Stimulated activated CD4-positive, alpha-beta T cell treated with anti-CD3 and anti-CD28 coated beads, Interleukin-15, amount 100 ng/mL, for 1 hour (primary cell): ENCODE measurements at places on chromosomes 5 and 9.

DNA sequence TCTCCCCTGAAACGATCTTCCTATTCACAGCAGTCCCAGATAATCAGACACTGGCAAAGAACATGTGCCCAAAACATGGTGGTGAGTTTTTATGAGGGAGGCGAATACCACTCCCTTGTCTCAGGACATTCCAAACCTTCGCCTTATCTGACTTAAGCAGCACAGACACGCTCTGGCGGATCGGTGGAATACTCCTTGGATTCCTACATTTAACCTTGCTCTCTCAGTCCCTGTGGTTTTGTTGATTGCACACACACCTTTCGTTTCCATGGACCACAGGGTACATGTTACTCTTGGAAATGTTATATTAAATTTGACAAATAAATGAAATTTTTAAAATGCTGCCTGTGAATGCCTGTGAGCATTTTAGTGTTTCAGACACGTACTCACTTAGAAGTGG, 87.8 kb upstream of the CPEB4 start:
- no peak for DNase-seq

DNA sequence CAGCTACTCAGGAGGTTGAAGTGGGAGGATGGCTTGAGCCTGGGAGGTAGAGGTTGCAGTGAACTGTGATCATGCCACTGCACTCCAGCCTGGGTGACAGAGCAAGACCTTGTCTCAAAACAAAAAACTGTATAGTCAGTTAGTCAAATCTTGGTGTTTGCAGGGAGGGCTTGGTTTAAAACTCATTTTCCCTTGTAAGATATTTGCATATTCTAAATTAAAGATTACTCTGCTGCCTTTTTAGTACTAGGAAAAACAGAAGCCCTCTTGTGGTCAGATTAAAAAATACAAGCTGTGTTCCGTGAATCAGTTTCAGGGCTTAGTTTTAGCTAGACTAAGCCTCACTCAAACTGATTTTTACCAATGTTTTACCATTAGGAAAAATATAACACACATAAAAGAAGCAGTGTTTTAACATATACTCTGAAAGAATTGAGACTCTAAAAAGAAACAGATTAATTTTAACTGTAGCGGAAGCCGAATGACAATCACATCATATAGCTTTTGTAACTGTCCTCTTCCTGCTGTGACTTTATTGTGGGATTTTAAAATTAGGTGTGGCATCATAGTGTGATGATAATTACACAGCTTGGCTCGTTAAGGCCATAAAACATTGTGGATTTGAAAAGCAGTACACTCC, 84.9 kb upstream of the BASP1 start:
- no peak for DNase-seq

DNA sequence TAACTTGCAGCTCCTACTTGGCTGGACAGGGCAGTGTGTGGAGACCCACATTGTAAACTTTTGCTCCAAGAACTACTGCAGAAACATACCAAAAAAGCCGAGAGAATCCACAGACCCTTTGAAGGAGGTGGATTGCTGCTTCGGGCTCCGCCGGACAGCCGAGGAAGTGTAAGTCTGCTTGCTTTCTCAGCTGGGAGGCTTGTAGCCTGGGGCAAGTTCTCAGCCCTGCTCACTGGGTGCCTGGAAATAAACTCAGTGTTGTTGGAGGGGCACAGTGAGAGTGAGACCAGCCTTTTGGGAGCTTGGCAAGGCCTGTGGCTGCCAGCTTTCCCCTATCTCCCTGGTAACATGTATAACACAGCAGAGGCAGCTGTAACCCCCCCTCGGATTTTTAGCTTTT, 215.6 kb downstream of the SYK start:
- no peak for DNase-seq

DNA sequence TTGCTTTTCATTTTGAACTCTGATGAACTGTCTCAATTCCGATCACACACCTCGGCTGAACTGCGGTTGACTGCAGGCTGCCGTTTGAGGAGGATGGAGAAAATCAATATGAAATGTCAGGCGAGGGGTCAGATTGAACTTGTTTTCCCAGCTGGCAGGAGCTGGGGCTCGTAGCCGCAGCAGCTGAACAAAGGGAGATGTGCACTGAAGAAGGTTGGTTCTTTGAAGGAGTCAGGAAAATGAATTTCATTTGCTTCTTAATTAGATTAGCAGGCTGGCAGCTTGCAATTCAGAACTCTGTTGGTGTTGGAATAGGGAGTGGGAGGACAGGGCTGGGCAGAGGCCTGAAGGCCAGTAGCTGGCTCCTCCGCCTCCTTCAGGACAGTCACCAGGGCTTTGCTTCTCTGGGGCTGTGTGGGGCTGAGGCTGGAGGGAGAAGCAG, 117.4 kb upstream of the GPR151 start:
- DNase-seq = no peak

GRCh38 chr5:57804007-57804444, 321.4 kb upstream of the ACTBL2 start:
- no peak for DNase-seq

DNA sequence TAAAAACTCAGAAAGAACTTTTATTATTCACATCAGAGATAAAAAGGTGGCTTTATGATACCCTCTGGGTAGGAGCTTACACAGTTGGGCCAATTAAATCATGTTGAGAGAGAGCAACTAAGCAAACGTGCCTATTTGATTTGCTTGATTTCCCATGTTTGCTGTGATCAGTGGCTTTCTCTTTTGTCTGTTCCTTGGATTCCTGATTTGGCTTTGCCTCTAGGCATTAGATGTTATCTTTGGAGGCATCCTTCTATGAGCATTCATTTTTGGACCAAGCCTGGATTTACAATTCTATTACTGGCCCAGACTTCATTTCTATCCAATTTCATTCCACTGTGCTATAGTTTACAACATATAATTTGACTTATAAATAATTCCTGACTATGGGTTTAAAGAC, 35.9 kb downstream of the VCAN start:
- DNase-seq = no peak

- no peak for DNase-seq
These were observed 23.8 kb upstream of the AP3B1 start for GRCh38 chr5:78318337-78318736.

DNA sequence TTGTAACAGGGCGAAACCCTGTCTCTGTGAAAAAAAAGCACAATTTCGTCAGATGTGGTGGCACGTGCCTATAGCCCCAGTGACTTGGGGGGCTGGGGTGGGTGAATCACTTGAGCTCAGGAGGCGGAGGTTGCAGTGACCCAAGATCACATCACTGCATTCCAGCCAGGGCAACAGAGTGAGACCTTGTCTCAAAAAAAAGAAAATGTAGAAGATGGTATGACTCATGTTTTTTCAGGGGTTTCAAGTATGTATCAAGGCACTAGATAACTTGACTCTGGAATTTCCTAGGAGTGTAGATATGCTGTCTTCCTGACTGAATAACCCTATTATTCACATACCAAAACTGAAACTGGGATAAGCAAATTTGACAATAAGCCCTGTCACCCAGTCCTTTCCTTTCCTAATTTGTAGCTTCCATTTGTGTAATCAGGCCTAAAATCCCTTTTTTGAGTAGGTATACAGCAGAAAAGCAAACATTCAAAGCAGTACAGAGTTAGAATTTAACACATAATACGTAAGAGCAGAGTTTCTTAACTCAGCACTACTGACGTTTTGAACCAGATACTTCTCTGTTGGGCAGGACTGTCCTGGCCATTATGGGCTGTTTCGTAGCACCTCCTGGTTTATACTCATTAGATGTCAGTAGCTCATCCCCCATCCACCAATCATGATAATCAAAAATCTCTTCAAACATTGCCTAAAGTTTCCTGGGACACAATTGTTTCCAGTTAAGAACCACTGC, 17.3 kb upstream of the ANKRD18B start:
- no peak for DNase-seq

DNA sequence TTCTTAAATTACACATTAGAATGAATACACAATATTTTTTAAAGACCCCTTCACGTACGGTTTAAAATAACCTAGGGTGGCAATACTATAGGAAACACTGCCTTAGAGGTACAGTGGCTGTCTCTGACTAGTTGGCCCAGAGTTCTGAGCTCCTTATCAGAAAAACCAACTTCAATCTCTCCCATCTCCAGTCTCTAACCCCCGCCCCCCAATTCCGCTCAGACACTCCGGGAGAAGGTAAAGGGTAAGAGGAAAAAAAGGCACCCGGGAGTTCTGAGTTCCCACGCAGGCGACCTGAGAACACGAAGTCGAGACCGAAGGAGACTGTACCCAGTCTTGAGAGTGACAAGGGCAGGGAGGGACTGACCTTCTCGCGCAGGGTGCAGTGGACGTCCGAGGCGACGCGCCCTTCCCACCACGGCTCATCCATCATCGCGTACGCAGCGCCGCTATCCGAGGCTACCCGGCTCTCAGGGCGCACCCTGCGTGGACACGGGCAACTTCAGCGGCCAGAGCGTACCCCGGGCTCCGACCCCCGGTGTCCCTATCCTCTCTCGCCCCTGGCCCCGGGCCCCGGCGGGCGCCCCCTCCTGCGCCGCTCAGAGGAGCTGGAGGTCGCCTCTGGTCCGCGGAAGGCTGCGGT, 752 bp downstream of the CCNJL start:
- DNase-seq = no peak

DNA sequence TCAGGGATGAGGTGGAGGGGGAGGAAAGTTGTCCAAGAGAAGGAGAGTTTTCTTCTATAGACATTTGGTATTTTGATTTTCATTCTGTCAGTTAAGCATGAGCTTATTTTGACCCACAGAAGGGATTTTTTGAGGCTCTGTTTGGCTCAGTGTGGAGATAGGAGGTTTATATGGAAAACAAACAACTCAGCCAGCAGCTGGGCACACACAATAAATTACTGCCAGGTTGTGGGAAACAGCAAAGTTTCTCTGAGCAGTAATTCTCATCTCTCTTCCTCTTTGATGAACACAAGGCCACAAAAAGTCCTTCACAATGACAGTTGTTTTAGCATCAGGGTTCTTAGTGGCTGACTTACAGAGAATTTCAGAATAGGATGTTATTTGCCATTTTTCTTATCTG, 486.1 kb downstream of the KDM4C start:
- no peak for DNase-seq

- no peak for DNase-seq
These were observed 105.1 kb downstream of the EHMT1 start for GRCh38 chr9:137723783-137724445.

DNA sequence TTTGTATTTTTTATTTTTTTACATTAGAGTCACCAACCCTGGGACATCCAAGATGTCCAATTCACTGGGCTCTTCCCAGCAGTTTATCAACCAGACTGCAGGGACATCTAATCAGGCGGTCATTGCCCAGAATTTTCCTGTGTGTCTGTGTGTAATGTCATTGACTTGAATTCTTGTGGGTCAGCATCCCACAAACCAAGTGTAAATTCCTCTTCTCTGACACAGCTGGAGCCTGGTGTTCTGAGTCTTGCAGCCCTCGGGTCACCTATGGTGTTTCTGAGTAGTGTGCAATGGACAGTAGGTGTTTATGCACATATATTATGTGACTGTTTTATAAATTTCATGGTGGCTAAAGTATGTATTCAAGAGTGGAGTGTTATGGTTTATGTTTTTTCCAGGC, 815.7 kb downstream of the SEMA5A start:
- DNase-seq = no peak

GRCh38 chr5:35753500-35753899, 103.2 kb upstream of the IL7R start:
- no peak for DNase-seq

DNA sequence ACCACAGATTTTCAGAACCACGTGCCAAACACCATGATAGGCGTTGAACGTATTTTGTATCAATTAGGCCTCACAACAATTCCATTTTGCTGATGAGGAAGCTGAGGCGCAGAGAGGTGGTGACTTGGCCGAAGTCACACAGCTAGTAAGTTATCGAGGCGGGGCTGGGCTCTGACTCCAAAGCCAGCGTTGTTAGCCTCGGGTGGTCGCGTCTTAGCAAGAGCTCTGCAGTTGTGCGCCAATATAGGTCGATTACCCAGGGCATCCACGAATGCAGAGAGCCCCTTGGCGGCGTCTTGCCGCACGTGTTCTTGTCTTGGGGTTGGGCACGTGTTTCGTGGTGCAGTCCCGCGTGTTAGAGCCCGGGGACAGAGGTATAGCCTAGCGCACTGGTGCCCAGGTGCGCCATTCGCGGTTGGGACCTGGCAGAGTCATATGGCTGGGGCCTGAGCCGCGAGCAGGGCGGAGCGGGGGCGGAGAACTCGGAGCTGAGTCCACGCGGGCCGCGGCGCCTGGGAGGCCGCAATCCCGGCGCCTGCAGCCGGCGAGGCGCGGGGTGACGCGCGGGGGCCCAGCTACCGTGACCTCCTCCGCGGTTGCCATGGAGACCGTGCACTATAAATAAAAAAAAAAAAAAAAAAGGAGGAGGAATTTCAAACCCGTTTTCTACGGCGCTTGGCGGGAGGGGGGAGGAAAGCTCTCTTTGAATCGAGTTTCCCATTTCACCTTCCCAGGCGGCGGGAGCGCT, 62.3 kb downstream of the CXXC5 start:
- no peak for DNase-seq

GRCh38 chr9:117459913-117460312, 45.1 kb upstream of the ASTN2 start:
- DNase-seq = no peak

DNA sequence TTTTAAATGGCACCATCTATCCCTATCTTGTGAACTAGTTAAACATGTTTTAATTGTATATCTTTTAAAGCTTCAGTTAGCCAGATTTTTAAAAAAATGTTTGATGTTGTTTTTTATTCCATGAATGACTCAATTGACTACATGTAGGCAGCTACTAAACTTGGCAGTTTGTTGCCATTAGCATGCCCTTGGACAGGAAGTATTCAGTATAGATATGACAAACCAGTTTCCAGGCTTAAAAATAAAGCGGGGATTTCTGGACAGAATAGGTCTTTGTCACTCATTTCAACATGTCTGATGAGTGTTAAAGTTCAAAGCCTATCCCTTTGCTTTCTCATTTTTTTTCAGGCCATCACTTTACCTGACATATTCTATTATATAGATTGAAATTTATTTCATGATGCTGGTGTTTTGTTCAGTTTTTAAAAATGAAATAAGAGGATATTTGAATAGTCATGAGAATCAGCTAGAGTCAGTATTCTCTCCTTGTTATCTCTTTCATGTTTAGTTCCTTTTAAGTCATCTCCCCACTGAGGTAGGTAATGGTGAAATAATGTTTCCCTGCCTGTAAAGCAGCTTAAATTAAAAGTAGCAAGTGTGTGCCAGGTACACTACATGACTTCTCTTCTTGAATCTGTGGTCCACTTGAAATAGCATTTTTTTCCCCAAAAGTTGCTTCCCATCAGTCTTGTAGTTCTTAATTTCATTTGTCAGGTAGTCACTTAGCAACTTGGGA, 11.9 kb downstream of the TNFAIP8 start:
- DNase-seq = no peak

- no peak for DNase-seq
These were observed 61.5 kb downstream of the OSTF1 start for GRCh38 chr9:75149841-75150241.

DNA sequence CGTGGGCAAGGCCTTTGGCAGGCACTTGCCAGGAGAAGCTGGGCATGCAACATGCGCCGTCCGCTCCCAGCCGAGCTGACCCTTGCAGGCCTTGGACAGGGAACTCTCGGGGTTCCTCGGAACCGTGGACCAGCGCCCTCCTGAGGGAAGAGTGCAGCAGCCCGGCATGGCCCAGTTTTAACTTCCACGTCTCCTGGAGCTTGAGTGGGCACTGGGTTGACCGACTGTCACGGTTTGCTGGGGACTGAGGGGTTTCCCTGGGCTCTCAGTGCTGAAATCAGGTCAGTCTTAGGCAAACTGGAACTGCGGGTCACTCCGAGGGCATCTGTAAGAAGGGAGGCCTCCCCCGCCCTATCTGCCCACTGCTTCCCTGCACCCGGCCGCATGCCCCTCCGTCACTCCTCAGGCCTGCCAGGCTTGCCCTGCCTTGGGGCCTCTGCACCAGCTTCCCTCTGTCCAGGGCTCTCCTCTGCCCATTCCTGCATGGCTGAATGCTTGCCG, 87.0 kb upstream of the PHYKPL start:
- no peak for DNase-seq

GRCh38 chr9:80605793-80606192, 1034.0 kb downstream of the TLE4 start:
- no peak for DNase-seq
